ENCODE measurements at places on chromosomes 12 and 14. TPM values are rescaled to one million over a fixed set of nuclear protein-coding genes. Genes with fewer than 3 reads are reported as not detected.

FAM186B gene
- total RNA-seq: 0.44 TPM

EXOC3L4 gene
- total RNA-seq: 0.16 TPM

CGRRF1 gene
- total RNA-seq: 24.9 TPM

HIP1R gene
- total RNA-seq: 31.0 TPM

KRT5 gene
- 182 TPM for total RNA-seq

HOXC13 gene
- total RNA-seq: not detected

ADAM21 gene
- not detected for total RNA-seq

TAS2R46 gene
- total RNA-seq: 15.8 TPM

PPP4R4 gene
- total RNA-seq: 10.0 TPM

SLC5A8 gene
- total RNA-seq: 1.9 TPM

SNAPC1 gene
- total RNA-seq: 9.2 TPM

MYO1H gene
- total RNA-seq: 0.82 TPM

GALC gene
- 53.4 TPM for total RNA-seq

SERPINA1 gene
- total RNA-seq: 6.8 TPM

TMEM229B gene
- total RNA-seq: 7.0 TPM

CLEC4D gene
- total RNA-seq: 0.55 TPM

CCER1 gene
- not detected for total RNA-seq

PLD4 gene
- total RNA-seq: 3.1 TPM

SLC22A17 gene
- 65.6 TPM for total RNA-seq

AQP6 gene
- 1.9 TPM for total RNA-seq

CLEC1B gene
- total RNA-seq: 1.5 TPM

MYF6 gene
- total RNA-seq: 19.2 TPM

MFAP5 gene
- total RNA-seq: 96.9 TPM

PRB2 gene
- total RNA-seq: not detected

TMEM121 gene
- total RNA-seq: 13.7 TPM

OR6C74 gene
- total RNA-seq: not detected

CBLN3 gene
- total RNA-seq: 2.0 TPM

HOXC6 gene
- total RNA-seq: not detected

C12orf54 gene
- not detected for total RNA-seq

RNF31 gene
- 72.5 TPM for total RNA-seq
